Activated CD4-positive, alpha-beta T cell treated with anti-CD3 and anti-CD28 coated beads for 48 hours (primary cell): ENCODE measurements at places on chromosomes 7 and 10.

GRCh38 chr7:142024547-142024946 is 28.9 kb downstream of the MGAM start:
- DNase-seq: no peak

GRCh38 chr7:114885836-114886235 is 36.1 kb upstream of the MDFIC start:
- DNase-seq: no peak

- no peak for DNase-seq
Measured at GRCh38 chr10:18683427-18683826, 24.2 kb downstream of the ARL5B start.

- DNase-seq: no peak
Measured at GRCh38 chr10:48343921-48344598, 37.6 kb downstream of the MAPK8 start.

GRCh38 chr10:62618054-62618453 is 186.5 kb upstream of the ADO start:
- DNase-seq: no peak

DNA sequence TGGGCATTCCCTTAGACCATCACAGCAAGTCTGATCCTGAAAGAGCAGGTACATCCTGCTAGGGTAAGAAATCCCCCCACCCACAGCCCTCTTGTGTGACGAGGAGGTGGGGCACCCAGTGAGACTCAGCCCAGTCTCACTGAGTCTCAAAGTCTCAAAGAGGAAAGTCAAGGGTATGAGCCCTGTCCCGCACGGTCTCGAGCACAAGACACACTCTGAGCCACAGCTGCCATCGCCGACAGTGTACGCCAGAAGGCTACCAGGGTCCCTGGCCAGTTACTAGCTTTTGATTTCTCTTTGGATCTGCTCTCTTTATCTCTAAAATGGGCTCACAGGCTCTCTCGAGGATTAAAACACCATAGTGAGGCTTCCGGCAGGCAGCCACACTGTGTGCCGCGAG is 190.2 kb downstream of the TNS3 start:
- no peak for DNase-seq

- peak; percentile 12 for DNase-seq
Measured at GRCh38 chr7:37832194-37832593, 16.2 kb upstream of the NME8 start.

- peak; percentile 51 for DNase-seq
Measured at GRCh38 chr10:91410638-91411371, 661 bp downstream of the HECTD2 start.

DNA sequence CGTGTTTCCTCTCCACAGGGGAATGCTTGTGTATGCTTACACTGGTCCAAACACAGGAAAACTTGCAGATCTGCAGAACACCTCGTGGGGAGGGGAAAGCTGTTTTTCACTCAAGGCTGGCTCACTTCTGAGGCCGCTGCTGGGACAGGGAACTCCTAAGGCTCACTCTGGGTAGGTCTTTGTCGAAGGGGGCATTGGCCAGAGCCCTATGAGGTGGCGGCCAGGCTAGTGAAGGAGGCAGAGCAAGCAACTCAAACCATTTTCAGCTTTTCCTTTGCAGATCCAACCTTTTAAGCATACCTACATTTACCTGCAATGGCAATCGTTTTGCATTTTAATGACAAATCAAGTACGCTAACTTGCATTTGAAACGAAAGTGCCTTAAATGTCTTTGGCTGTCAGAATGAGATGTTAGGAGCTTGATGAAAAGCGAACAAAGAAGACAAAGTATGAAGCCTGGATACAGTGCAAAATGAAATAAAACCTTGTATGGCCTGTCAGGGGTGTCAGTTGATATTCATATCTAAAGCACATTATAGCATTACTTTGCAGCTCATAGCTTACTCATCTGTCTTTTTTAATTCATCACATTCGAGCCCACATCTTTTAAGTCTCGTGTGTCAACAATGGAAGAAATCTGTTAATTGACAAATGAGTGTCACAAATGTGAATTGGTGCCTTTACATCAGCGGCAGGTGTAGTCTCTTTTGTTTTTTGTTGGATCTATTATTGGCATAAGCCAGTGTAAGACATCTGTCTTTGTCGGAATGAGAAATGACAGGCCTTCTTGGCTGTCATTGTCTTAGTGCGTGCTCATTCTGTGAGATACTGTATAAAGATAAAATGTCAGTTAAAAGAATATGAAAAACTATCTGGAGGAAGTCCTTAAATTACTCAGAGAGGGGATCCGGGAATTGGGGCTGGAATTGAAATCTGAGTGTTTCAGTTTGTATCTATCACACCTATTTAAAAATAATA is 30.5 kb downstream of the LRMDA start:
- no peak for DNase-seq

DNA sequence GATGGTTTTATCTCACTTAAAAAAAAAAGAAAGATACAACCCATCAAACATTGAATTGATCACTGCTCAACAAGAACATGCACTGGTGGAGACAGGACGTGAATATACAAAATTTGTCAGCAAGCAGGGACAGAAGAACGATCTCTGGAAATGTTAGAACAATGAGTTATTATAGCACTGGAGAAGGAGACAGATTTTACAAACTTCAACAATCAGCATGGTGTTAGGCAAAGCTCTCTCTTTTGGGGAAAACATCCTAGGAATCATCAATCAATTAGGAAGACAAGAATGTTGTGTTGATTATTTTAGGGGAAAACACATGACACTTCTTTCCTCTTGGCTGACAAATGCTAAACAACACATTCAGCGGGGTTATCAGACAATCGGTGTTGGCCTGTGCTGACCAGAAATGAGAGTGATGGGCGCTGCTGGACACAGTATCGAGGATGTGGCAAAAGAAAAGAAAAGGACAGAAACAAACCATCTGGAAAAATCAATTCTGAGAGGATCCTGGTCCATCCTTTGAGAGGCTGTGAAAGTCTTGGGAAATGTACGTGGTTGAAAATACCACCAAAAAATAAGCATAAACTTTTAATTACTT is 103.9 kb downstream of the RAPGEF5 start:
- DNase-seq: no peak

GRCh38 chr10:125911990-125912389 is 15.6 kb downstream of the FANK1 start:
- no peak for DNase-seq

- DNase-seq: no peak
Measured at GRCh38 chr10:71761541-71762113, 11.7 kb downstream of the VSIR start.

DNA sequence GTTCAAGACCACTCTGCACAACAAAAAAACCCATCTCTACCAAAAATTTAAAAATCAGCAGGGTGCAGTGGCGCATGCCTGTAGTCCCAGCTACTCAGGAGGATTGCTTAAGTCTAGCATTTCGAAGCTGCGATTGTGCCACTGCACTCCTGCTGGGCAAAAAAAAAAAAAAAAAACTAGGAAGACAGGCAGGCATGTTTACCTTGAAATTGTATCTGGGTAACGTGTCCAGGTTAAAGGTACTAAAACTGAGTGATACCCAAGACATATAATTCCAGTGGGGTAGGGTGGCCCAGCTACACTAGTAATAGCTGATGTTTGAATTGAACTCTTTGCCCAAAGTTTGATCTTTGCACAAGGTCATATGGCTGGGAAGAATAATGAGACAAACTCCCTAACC is 16.2 kb downstream of the GHITM start:
- no peak for DNase-seq

GRCh38 chr10:17181110-17181509 is 20.4 kb downstream of the TRDMT1 start:
- DNase-seq: no peak

- DNase-seq: no peak
Measured at GRCh38 chr10:132899054-132899750, 43.2 kb downstream of the CFAP46 start.

DNA sequence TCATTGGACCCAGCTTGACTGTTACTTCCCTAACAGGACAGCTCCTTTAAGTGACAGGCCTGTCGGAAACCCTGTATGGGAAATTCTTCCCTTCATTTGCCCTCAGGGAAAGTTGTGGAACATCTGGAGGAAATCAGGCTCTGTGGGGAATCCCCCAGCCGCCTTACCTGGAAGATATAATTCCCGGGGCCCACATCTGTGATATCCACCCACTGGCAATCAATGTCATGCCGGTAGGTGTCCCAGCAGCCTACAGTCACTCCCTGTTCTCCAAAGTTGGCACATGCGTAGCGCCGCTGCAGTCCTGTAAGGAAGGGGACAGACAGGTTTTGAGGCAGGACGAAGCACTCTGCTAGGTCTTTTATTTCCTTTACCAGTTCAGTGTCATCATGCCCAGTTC is 16.6 kb downstream of the LOXL4 start:
- DNase-seq: no peak

DNA sequence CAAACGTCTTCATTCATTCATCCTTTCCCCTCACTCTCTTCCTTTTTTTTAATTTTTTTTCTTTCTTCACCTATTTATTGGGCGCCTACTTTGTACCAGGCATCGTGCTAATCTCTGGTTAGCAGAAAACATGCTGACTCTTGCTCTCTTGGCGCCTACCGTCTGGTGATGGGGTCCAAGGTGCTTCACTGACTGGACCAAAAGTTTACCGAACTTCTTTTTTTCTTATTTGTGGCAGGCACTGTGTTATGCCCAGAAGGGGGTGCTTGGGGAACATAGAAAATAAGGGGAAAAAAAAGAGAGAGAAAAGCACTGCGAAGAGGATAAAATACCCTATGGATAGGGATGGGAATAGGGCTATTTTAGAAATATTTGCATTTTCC is 505 bp upstream of the FAM204A start:
- DNase-seq: no peak

DNA sequence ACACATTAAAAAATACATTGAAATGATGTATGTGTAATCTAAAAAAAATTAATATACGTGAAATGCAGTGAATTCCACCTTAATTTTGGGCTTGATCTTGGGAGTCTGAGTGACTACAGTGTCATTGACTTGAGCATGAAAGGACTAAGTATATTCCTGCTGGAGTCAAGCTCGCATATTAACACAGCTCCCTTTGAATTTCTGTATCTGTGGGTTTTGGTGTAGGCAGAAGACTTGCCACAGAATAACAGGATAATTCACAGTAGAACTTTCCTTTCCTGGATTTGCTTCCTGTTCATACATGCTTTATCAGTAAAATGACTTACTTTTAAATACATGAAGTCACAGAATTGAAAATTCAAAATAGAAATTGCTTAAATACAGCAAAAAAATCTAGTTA is 55.3 kb downstream of the PPP1R9A start:
- no peak for DNase-seq

DNA sequence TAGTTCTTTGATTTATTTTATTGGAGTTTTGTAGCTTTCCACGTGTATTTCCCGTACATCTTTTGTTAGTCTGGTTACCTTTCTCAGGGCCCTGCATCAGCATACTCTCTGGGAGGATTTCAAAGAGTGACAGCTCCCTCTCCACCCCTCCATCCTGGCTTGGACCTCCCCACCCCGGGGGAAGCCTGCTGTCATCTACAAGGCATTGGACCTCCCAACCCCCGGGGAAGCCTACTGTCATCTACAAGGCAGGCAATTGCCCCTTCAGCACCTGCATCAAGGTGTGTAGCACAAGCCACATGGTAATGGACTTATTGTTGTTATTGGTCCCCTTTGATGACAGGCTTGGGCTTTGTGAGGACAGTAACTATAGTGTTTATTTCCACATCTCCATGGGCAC is 390.1 kb downstream of the TCERG1L start:
- DNase-seq: no peak

- no peak for DNase-seq
Measured at GRCh38 chr7:100728196-100728595, 5.2 kb upstream of the ZAN start.

DNA sequence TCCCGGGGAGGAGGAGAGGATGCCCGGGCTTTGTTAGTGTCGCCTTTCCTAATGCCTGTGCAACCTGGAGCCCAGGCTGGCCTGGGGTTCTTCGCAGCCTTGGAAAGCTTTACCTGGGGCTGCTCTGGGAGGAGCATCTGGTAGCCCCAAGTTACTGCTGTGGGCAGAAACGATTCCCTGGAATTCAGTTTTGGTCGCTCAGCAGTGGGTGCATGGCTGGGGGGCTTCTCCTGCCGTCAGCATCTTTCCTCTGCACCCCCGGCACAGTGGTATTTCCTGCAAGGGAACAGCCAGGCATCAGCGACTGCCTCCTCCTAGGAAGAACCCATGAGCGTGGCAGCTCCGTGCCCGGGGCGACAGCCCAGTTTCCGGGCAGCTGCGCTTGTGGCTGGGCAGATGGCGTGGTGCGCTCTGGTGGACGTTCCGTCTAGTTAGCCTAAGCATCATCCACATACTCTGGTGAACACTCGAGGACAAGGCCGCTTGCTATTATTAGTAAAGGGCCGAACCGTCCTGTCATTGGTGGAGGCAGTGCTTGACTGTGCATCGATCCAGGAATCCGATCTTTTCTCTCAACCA is 107.0 kb upstream of the BTBD16 start:
- no peak for DNase-seq

GRCh38 chr7:98826387-98826786 is 43.4 kb downstream of the TMEM130 start:
- DNase-seq: no peak

- DNase-seq: peak; percentile 59
Measured at GRCh38 chr10:75211007-75211691, 553 bp downstream of the VDAC2 start.

DNA sequence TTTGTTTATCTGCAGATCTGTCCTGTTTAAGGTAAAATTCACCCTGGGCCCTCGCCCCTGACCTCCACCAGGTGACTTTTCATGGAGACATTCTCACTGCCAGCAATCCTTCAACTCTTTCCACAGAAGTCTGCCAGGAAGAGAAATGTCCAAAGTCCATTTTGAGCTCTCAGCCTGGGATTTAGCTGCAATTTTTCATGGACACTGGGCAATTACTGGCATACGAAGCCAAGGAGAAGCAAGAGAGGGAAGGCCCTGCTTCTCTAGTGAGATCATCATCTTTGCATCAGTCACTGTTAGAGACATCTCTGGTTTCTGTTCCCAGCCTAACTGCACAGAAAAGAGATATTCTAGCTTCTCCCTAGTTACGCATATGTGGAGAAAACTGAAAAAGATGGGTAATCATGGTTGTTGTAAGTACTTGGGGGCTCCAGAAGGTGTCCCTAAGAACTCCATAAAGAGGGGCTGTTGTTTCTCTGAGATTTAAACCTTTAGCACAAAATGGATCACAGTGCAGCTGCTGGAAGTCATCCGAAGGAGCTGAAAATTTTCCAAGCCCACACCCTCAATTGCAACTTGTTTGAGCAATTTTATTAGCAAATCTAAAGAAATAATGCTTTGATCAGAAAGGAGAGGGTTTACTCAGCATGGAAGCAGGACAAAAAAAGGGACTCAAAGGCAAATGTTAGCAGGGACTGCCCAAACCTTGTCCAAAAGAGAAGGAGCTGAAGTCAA is 168.9 kb downstream of the SNX10 start:
- DNase-seq: no peak

DNA sequence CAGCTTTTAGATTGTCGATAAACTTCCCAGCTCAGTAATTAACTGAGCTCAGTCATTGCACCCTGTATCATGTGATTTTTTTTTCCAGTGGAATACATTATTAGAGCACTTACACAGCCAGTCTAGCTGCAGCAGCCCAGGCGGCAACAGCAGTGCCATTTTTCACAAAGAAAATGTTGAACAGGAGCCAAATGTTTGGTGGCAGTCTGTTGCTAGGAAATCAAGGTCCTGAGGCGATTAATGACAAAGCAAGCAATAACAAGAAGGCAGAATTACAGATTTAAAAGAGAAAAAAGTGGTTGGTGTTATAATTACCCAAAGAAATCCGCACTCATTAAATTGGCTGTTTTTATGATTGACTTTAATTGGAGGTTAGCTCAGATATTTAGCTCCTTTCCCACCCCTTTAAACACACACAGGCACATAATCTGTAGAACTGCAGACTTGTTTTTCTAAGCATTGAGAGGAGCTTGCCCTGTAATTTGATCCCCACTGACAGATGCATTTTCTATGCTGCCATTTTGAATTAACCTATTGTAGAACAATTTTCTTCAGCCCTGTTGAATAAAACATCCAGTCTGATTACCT is 267.4 kb downstream of the ADK start:
- no peak for DNase-seq
